ENCODE measurements at places on chromosomes 3 and 15.

GRCh38 chr15:71691458-71692417 is 118.6 kb upstream of the NR2E3 start:
- no peak for DNase-seq

DNA sequence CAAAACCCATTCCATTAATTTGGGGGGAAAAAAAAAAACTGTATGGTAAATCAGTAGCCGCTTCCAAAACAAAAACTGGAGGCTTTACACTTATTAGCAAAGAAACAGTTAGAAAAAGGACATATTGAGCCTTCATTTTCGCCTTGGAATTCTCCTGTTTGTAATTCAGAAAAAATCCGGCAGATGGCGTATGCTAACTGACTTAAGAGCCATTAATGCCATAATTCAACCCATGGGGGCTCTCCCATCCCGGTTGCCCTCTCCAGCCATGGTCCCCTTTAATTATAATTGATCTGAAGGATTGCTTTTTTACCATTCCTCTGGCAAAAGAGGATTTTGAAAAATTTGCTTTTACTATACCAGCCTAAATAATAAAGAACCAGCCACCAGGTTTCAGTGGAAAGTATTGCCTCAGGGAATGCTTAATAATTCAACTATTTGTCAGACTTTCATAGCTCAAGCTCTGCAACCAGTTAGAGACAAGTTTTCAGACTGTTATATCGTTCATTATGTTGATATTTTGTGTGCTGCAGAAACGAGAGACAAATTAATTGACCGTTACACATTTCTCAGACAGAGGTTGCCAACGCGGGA is 9.4 kb upstream of the RPL24 start:
- DNase-seq = no peak

- no peak for DNase-seq
Observed at GRCh38 chr3:35028157-35028556, 611.2 kb upstream of the ARPP21 start.

DNA sequence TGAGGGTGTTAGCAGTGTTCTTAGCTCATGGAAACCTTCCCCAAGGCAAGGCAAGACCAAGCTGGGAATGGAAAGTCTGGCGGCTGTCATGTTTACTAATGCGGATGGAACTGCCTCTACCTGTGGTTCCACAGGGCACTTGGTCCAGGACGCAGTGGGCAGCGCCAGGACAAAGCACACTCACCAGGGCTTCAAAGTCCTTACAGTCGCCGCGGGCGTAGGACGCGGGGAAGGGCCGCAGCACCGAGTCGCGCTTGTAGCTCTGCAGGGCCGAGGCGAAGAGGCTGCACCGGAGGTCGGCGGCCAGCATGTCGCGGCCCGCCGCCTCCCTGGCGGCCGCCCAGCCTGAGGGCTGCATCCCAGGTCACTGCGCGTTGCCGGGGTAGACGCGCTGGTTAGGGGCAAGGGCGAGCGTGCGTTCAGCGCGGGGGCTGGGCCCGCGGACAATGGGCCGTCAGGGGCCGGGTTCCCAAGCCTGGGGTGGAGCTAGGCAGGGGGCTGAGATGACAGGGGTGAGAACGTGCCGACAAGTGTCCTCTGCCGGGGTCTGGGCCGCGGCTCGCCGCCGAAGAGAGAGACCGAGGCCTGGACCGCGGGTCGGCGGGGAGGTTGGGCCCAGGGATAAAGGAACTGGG is 497 bp downstream of the PARP16 start:
- no peak for DNase-seq
